Anterior cingulate cortex (tissue), 58 donors: ENCODE measurements at places on chromosomes 7 and 10.

GRCh38 chr7:2445898-2446555, 30.2 kb downstream of the GRIFIN start:
- peak; percentile 60 for DNase-seq

GRCh38 chr10:129533281-129533680, 66.2 kb downstream of the MGMT start:
- DNase-seq, result no peak

GRCh38 chr7:107971613-107972012, 31.3 kb downstream of the LAMB1 start:
- DNase-seq, result no peak

DNA sequence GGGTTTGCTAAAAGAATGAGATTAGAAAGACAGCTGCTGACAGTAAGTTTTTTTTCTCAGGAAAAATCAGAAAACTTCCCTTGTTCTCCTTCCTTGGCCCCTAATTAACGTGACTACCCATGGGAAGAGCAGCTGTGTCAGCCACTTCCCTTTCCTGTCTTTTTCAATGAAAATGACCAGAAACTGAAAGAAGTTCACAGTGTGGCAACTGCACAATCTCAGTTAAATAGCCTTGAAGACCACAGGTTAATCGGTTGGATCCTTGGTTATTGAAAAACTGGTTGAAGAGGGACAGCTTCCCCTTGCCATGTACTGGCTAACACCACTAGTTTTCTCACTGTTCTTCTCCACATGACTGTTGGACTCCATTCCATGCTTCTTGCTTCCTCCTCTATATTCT, 148.8 kb upstream of the AGR3 start:
- DNase-seq, result no peak

GRCh38 chr10:49138361-49138891, 4.6 kb upstream of the FAM170B start:
- DNase-seq, result no peak

GRCh38 chr7:39084349-39084748, 106.6 kb downstream of the POU6F2 start:
- DNase-seq, result no peak
